ENCODE measurements at places on chromosomes 13 and 19.

DNA sequence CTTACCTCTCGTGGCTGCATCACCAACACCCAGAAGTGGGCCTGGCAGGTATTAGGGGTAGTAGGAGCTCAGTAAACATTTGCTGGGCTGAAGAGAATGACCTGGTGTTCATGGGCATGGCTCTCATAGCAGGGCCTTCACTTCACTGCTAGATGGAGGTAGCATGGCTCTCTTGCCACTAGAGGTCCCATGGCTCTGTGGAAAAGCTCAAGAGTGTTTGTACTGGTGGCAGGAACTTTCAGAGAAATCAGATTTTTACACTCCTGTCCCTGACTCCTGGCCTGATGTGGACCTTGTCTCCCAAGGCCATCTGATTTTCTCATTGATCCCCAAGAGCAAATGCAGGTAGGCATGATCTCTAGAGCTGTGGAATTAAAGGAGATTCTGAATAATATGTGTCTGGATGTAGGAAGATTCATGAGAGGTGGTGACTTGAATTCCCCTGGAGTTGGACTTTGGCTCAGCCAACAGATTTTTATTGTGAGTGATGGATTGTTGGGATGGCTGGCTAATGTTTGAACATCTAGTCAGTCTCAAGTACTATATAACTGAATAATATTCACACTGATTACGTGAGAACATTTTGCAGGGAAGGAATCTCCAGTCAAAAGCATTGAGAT lies 5.7 kb downstream of the ZNF574 start:
- DNase-seq: no peak

DNA sequence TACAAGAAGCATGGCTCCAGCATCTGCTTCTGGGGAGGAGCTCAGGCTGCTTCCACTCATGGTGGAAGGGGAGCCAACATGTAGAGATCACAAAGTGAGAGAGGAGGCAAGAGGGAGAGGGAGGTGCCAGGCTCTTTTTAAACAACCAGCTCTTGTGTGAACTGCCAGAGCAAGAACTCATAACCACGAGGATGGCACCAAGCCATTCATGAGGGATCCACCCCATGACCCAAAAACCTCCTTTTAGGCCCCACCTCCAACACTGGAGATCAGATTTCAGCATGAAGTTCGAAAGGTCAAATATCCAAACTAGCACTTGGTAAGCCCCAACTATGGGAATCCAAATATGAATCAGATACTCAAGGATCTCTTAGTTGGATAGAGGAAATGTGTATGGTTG lies 131.2 kb downstream of the RXFP2 start:
- no peak for DNase-seq

- no peak for DNase-seq
These were observed 6.3 kb downstream of the CILP2 start for GRCh38 chr19:19544257-19544953.

DNA sequence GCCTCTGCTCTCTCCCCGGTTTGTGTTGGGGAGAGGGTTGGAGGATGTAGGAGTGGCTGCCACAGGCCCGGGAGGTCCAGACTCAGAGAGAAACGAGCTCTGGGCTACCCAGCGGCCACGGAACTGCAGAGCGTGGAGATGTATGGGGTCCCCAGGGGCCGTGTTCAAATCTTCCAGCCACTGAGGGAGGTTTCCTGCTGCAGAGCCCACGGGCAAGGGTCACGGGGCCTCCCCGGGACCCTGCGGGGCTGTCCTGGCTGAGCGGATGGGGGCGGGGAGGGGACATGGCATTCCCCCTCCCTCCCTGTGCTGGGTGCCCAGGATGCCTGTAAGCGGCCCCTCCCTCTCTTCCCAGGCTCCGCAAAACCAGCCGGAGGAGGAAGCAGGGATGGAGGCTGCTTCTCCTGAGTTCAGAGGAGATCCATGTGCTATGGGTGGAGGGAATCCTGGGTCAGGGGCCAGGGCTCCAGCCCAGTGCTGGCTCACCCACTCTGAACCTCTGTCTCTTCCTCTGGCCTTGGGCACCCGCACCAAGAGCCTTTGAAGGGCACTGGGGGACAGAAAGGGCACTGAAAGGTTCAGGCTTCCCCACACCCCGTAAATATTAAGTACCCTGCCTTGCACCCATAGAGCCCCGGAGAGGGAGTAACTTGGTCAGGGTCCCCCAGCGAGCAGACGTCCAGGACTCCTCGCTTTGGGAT lies 22.6 kb downstream of the SMIM24 start:
- no peak for DNase-seq

DNA sequence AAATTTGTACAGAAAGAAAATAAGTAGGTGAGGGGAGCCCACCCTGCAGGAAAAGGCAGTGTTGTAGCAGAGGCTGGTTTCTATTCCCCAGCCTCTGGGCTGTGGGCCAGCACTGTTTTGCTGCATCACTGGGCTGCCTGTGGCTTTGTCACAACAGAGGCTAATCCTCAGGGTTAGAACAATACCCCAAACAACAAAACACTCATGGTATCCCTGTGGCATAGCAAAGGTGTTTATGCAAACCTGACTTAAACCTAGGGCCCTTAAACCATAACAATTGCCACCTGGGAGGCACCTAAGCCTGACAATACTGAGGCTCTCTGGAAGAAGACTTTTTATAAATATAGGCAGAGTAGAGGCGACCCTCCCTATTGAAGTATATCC lies 314.7 kb downstream of the OLFM4 start:
- no peak for DNase-seq

DNA sequence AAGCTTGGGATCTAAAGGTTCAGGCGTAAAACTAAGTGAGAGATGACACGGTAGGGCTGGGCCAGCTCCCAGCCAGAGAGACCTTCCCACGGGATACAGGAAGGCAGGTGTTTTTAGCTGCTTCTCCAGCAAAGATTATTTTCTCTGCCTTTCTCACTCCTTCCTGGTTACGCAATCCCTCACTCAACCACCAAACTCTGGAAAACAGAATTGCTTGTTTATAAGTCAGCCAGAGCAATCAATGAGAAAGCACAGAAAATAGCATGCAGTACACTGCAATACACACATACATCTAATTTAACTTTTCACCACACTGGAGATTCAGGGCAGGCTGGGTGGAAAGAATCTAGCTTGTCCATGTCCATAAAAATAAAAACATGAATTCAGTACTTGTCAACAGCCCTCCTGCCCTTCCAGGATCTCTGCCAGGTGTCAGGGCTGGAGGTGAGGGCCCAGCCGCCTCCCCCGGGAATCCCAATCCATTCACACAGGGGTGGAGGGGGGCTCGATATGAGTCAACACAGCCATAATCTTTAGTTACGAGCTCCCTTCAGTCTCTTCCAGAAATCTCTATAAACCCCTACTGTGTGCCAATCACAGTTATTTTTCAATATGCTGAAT lies 12.2 kb downstream of the RHPN2 start:
- no peak for DNase-seq

GRCh38 chr19:32201636-32202051 lies 143.8 kb upstream of the ZNF507 start:
- no peak for DNase-seq

- DNase-seq: peak; percentile 12
These were observed 660 bp downstream of the CIC start for GRCh38 chr19:42269478-42270345.

- no peak for DNase-seq
These were observed 127.7 kb downstream of the FRY start for GRCh38 chr13:32159137-32159869.

DNA sequence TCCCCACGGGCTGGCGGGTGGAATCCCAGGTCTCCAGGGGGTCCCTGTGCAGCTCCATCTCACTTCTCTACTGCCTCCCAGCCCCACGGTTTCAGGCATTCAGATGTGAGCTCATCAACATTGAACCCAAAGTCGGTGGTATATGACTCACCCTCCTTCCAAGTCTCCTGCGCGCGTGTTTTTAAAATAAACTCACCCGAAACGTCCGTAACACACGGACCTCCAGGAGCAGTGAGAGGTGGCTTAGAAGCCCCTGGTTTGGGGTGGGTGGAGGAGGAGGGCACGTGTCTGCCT lies 14.0 kb upstream of the CRTC1 start:
- no peak for DNase-seq

DNA sequence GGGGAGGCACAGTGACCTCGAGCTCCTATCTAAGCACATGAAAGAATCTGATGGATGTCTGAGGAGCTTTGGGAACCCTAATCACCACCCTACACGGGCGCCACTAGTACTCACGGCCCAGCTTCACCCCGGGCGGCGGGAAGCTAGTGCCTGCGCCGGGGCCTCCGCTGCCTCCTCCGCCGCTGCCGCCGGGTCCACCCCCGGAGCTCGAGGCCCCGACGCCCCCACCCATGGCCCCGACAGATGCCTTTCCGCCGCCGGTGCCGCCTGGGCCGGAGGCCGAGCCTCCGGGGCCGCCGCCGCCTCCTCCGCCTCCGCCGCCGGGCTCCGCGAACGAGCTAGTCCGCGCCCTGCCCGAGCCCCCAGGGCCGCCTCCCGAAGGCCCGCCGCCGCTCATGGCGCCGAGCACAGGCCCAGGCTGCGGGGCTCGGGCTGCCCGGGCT lies 312 bp downstream of the GSK3A start:
- DNase-seq: peak; percentile 15

- DNase-seq: no peak
These were observed 16.2 kb upstream of the PRODH2 start for GRCh38 chr19:35828692-35829301.

- no peak for DNase-seq
These were observed 11.8 kb upstream of the DIAPH3 start for GRCh38 chr13:60175571-60175970.

GRCh38 chr13:78102121-78102677 lies 183.6 kb upstream of the EDNRB start:
- no peak for DNase-seq

DNA sequence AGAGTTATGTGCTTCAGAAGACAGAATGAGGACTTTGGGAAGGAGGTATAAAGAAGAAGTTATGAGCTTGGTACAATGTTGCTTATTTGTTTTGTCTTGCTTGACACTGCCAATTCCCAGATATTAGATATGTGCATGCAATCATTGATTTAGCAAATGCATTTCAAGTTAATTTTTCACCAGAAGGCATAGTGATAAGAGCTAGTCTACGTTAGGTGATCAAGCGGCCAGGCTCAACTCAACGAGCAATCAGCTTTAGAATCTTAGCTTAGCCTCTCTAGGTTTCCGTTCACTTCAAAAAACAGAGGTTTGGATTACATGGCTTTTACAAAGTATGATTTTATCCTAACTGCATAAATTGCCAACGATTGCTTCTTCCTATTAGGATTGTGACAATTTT lies 81.6 kb upstream of the POSTN start:
- DNase-seq: no peak

GRCh38 chr13:21309542-21310172 lies 133.2 kb downstream of the MRPL57 start:
- no peak for DNase-seq

DNA sequence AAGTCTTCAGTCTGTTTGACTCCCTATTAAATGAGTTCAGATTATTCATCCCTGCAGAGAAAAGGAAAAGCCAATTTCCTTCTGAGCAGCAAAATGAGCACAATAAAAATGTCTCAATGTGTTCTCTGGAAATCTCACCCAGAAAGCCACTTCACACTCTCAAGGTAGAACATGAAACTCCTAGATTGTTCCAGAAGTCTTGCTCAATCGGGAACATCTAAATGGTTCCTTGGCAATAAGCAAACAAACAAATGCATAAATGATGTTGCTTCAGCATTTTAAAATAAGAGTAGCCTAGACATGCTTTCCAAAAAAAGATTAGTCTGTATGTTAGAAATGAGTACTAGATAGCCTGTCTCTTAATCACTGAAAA lies 59.7 kb upstream of the TNFRSF19 start:
- DNase-seq: no peak

DNA sequence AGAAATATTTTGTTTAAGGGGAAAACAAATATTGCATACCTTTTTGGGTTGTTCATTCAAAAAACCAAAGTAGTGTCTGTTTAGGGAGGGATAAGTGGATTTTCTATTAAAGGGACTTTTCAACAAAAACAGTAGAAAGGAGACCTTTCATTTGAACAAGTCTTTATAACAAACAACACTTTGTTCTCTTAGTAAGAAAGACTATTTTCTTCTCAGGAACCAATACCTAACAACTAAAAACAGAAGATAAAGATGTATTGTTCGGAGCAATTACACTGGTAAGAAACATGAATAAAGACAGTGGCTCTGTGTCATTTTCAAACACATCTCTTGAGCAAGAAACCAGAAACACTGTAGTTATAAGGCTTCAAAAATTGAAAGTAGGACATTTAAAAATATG lies 1610.1 kb upstream of the PCDH20 start:
- no peak for DNase-seq

DNA sequence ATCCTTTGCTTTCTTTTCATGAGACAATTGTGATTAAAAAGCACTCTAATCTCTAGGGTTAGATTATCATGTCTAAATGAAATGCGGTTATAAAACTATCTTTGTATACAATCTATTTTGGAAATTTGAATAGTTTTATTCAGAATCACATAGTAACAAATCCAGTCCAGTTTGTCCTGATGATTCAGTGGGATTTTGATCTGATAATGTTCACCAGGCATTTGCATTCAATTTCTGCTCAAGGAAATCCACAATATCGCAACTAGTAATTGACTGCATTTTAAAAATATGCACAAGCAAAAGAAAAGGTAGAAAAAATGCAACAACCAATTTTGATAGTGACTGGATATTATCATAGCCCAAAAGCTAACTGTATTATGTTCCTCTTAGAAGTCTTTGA lies 63.8 kb downstream of the ITGBL1 start:
- DNase-seq: no peak

- DNase-seq: no peak
These were observed 396.0 kb downstream of the IRS2 start for GRCh38 chr13:109390391-109390790.

- DNase-seq: no peak
These were observed 55.5 kb upstream of the SERP2 start for GRCh38 chr13:44318161-44318560.

GRCh38 chr13:60627071-60627686 lies 230.2 kb downstream of the TDRD3 start:
- DNase-seq: no peak

GRCh38 chr19:35883882-35884281 lies 15.5 kb downstream of the APLP1 start:
- no peak for DNase-seq

DNA sequence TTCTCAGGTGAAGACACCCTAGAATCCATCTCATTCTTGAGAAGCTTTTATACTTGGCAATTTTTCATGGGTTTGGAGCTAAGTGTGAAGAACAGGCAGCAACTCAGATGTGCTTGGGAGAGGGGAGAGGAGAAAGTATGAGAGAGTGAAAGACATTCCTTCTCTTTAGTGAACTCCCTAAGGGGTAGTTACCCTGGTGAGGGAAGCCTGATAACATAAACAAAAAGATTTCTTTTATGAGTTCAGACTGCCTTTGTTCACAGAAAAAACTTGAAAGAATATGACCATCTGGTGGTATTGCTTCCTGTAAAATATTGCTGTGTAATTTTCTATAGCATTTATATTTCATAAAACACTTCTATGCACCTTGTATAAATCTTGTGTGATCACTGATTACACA lies at the start of gene STOML3:
TSS of gene STOML3 (minus strand) at position 139 of the 400 bp plus-strand sequence. CDS start at position 29, 110 bp downstream.
- DNase-seq: no peak

- no peak for DNase-seq
These were observed 380.9 kb upstream of the HTR2A start for GRCh38 chr13:47277774-47278173.

GRCh38 chr13:112725346-112726015 lies 35.6 kb downstream of the ATP11A start:
- DNase-seq: peak; percentile 12

Measured in CD4-positive, alpha-beta T cell treated with Interleukin-6 at 100 ng/mL for 8 hours (primary cell).